Activated naive CD8-positive, alpha-beta T cell treated with anti-CD3 and anti-CD28 coated beads, Interleukin-2, amount 50 U/mL, for 16 hours (primary cell): ENCODE measurements at places on chromosomes 3 and 15.

GRCh38 chr15:85419161-85419560 lies 38.8 kb downstream of the AKAP13 start:
- no peak for DNase-seq

DNA sequence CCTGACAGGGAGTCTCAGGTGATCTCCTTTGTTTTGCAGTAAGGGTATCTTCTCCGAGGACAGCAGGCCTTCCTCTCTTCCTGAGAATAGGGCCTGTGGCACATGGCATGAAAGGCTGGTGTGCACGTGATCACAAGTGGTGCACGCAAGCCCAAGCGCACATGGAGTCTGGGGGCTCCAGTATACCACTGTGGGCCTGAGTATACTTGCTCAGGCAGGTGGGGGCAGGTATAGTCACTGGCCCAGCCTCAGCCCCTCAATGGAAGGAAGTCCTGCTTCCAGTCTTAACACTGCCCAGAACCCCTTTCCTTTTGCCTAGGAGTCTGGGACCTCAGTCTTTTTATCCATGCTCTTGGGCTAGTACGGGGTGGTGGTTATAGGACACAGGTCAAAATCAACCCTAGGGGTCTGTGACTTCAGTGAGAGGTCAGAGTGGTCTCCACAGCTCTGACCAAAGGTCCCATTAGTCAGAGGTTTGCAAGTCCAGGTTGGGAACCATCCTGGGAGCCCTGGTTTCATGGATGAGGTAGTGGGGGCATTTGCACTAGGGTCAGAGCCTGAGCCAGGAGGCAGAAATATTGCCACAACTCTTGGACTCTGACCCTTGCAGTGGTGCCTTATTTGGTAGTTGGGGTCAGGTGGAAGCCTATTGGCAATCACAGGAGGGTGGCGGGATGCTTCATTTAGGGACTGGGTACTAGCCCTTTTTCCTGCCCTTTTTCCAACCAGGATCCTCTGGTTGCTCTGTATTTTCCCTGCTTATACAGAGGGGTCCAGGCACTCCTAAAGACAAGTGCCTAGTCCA lies 823 bp upstream of the CCDC71 start:
- no peak for DNase-seq

- DNase-seq = no peak
Measured at GRCh38 chr3:40718681-40719080, 193.9 kb downstream of the ZNF621 start.

DNA sequence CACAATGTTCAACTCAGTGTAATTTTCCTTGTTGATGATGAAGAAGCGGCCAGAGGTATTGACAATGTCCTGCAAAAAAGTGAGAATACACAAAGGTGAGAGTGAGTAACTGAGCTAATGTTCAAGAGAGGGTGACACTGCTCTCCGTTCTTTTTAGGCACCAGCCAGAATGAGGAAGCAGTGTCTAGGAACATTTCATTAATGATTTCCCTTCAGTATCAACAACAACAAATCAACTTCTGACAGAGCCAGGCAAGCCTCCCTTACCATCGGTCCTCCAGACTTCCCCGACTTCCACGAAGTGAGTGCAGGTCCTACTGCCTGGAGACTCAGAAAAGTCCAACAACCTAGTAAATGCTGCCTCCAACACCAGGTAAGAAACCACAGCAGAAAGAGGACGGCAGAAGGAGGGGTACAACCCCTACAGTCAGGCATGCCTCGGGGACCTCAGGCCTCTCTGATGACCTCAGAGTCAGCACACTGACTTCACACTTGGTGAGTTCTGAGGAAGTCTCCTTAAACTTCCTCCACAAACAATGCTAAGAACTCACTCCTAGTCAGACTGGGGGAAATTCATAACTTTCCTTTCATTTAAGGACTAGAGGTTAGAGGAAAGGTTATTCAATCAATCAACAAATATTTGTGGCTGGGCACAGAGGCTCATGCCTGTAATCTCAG lies 62.7 kb downstream of the NPTN start:
- no peak for DNase-seq

- no peak for DNase-seq
Measured at GRCh38 chr3:66052721-66053549, 14.2 kb upstream of the MAGI1 start.

- no peak for DNase-seq
Measured at GRCh38 chr15:64845831-64846595, 4.3 kb downstream of the PLEKHO2 start.

DNA sequence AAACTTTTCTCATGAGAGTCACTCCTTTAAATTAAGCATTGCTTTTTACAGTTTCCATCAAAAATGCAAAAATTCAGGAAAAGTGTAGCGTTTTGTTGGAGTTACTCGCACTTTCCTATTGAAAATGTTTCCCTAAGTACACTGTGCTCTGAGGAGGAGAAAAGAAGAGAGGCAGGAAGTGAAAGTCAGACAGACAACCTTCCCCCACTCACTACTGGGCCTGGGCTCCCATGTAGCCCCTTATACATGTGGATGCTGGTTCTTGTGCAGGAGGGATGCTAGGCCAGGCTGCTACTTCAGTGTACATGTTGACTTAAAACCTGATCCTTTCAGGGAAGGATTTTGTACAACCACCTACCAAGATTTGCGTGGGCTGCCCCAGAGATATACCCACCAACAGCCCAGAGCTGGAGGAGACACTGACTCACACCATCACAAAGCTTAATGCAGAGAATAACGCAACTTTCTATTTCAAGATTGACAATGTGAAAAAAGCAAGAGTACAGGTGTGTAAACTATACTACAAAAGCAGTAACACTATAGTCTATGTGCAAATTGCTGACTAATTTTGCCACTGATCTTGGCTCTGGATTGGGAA lies 15.1 kb downstream of the KNG1 start:
- DNase-seq = no peak

- DNase-seq = no peak
Measured at GRCh38 chr3:88767746-88768145, 339.7 kb upstream of the EPHA3 start.

DNA sequence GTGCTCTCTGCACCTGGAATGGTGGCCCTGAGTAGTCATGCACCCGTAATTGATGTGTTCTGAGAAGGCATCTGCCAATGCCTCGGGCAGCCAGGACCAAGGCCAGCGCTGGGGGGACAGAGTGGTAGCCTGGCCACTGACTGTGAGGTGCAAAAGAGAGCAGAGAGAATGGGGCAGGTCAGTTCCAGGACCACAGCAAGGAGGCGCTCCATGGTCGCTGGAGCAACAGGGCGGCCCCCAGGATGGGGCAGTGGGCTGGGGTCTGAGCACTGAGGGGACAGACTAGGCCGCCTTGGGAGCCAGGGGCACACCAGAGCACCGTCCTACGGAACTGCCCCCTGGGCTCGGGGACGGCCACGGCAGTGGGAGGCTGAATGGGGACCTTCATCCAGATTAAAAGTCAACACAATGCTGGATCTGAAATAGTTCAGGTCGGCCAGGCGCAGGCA lies 48.3 kb upstream of the IQSEC1 start:
- no peak for DNase-seq

- DNase-seq = no peak
Measured at GRCh38 chr15:95874637-95875036, 455.9 kb upstream of the NR2F2 start.

DNA sequence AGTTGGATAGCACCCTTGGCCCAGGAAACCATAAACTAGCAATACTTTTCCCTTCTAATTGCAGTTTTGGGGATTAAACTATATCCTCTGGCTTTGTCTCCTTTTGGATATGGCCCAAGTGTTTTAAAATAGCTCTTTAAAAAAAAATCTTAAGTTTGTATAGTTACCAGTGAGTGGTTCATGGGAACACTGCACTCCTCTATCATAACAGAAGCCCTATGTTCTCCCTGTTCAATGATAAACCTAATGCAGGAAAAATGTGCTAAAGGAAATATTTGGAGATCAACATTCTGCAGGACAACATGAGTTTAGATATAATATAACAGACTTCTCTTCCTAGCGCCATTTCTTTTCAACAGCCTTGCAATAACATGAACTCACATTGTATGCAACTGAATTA lies 13.1 kb downstream of the MRPL47 start:
- no peak for DNase-seq

DNA sequence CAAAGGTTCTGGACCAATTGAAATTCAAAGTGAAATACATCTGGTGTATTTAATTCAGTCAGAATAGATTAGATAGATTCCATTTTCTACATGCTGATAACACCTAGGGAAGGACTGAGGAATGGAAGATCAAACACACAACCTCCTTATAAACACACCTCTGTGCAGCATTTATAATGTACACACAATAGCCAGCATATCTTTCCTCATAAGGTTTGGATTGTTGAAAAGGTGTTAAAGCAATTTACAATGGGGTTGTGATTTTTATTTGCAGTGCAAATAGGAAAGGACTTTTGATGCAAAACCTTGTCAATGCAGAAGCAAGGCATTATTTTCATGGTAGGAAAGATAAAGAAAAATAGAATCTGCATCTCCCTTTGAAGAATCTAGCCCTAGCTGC lies 448.9 kb upstream of the KCNMB2 start:
- no peak for DNase-seq

- DNase-seq = no peak
Measured at GRCh38 chr3:57855943-57856342, 99.8 kb downstream of the SLMAP start.

- no peak for DNase-seq
Measured at GRCh38 chr3:97187771-97188170, 373.4 kb downstream of the EPHA6 start.

DNA sequence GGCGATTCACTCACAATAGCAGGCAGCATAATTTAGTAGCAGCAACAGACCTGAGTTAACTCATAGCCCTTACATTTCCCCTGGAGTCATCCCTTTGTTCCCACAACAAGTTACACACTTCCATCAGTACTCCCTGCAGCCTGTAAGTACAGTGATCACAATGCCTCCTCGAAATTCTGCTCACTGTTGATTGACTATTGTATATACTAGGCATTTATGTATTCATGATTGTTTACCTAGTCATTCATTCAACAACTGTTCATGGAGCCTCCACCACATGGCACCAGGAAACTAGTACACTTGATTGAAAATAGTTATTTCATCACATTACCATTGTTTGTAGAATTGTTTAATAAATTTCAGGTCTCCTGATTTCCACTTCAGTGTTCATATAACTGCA lies 71.4 kb upstream of the P3H2 start:
- DNase-seq = no peak

DNA sequence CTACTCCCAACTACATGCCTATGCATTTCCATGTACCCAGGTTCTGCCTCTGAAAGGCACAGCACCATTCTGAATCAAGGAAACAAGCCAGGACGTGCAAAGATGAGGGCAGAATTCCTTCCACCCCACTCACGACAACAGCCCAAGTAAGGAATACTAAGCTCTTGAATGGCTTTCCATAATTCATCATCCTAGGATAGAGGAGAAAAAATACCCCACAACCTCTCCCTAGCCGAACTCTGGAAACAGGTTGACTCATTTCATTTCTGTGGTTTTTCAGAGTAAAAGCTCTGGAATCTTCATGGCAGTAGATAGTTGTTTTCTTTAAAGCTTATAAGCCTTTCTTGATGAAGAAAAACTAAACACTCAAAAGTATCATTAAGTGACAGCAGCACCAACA lies 77.8 kb downstream of the PDZRN3 start:
- DNase-seq = no peak

DNA sequence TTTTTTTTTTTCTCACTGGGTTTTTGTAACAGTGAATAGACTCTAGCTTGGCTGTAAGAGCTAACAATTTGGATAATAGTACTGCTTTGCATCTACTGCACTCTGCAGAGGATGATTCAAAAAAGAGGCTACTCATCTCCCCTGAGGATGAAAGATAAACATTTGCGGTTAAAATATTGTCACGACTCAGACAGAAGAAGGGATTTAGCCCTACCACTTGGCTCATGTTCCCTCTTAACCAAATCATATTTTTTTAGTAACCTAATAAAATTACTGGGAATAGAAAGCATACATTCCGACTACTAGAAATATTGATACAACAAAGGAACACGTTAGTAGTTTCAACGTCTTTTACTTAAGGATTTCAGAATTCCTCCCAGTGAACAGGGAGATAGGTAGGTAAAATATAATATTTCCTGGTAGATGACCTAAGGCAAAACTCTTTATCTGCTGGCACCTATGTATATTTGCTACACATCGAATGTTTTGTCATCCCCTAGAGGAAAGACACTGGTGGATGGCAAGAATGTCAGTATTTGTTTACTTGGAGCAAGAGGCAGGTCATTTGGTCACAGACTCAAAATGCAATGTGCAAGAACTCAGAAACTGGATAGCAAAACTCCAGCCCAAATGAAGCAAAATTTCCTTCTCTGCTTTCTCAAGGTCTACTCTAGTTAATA lies 110.8 kb downstream of the GREM1 start:
- no peak for DNase-seq

DNA sequence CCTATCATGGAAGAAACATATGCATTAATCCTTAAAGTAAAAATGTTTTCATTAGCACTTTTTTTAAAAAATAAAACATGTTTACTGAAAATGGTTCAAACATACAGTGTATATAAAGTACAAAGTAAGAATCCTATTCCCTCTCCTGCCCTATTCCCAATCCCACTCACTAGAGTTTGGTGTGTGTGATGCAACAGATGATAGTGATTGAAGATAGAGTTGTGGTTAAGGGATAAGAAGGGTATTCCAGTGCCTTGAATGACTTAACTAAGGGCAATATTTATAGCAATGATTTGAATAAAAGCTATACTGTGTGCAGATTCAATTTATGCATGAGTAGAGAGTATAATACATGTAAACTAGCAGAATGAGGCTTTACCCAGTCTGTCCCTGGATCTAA lies 18.1 kb downstream of the ZNF280D start:
- no peak for DNase-seq

DNA sequence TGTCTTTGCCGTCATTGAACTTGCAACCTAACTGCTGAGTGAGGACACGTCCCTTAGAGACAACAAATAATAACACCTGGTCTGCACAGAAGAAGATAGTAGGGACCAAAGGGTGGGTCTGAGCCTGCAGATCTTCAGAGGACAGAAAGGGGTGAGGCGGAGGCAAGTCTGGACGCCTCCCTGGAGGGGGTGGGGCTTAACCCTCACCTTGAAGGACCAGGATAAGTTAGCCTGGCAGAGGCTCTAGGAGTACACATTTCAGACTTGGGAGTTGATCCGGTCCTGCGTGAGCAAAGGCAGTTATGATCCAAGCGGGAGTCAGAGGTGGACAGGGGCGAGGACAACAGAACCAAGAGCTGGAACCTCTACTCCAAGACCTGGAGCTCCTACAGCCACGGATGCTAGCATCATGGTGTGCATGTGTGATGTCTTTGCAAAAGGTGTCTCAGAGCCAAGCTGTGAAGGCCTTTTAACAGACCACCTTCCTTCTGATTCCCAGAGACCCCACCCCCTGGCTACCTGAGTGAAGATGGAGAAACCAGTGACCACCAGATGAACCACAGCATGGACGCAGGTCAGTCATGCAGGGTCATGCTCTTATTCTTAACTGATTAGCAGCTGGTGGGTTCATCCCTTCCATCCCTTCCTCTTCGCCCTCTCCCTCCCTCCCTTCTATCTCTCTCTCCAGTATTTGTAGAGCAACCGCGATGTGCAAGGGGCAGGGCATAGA lies 88.0 kb downstream of the AAGAB start:
- no peak for DNase-seq

- no peak for DNase-seq
Measured at GRCh38 chr3:123642182-123642956, 57.5 kb upstream of the HACD2 start.
